ENCODE measurements at places on chromosomes 6 and 20.

DNA sequence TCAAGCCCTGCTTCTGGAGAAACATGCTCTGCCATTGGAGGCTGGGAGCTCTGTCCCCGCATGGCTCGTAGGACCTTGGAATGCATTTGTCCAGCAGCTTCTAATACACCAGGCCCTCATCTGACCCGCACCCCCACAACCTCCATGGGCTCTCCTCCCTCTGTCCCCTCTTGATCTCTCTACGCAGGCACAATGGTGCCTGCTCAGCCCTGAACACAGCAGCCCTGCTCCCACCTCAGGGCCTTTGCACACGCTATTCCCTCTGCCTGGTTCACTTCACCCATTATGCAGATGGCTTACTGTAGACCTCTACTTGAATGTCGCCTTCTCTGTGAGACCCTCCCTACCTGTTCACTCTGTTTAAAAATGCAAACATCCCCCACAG is 27.0 kb upstream of the PTGIS start:
- no peak for DNase-seq

DNA sequence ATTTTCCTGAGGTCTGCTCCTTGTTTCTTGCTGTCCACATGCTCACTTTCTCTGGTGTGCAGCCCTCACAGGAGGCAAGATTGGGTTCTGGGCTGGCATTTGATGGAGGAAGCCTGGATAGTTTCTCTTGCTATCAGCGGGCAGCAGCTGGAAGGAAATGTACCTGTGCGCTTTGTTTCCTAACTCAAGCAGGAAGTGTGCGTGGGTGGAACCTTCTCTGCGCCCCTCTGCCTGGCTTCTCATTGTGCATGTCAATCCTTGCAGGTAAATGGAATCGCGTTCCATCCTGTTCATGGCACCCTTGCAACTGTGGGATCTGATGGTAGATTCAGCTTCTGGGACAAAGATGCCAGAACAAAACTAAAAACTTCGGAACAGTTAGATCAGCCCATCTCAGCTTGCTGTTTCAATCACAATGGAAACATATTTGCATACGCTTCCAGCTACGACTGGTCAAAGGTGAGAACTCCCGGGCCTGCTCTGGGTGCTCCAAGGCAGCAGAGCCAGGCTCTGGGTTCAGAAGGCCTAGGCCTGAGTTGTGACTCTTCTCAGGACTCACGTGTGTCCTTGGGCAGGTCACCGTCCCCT is 16.8 kb upstream of the RBM38 start:
- no peak for DNase-seq

GRCh38 chr20:59903621-59904020 is 29.8 kb downstream of the SYCP2 start:
- no peak for DNase-seq

GRCh38 chr20:45044601-45045000 is 56.3 kb downstream of the KCNS1 start:
- no peak for DNase-seq

GRCh38 chr6:26021001-26021349 is 58.4 kb downstream of the TRIM38 start:
- DNase-seq = peak; percentile 46

GRCh38 chr6:10719296-10719963 is 3.4 kb upstream of the TMEM14C start:
- no peak for DNase-seq

DNA sequence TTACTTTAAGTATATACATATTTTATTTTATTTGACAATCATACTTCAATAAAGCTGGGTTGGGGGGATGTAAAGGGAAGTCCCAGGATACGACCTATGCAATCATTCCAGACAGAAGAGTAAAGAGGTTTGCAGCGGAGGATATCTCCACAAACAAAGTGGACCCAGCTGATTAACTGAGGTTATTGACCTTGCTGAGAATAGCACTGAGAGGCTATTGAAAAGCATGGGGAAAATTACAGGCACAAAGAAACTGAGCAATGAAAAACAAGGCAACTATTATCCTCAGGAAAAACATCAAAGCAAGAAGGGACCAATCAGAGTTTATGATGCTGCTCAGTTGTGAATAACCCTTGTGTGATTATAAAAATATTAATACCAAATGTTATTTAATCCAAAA is 32.6 kb downstream of the SERPINB1 start:
- DNase-seq = no peak

DNA sequence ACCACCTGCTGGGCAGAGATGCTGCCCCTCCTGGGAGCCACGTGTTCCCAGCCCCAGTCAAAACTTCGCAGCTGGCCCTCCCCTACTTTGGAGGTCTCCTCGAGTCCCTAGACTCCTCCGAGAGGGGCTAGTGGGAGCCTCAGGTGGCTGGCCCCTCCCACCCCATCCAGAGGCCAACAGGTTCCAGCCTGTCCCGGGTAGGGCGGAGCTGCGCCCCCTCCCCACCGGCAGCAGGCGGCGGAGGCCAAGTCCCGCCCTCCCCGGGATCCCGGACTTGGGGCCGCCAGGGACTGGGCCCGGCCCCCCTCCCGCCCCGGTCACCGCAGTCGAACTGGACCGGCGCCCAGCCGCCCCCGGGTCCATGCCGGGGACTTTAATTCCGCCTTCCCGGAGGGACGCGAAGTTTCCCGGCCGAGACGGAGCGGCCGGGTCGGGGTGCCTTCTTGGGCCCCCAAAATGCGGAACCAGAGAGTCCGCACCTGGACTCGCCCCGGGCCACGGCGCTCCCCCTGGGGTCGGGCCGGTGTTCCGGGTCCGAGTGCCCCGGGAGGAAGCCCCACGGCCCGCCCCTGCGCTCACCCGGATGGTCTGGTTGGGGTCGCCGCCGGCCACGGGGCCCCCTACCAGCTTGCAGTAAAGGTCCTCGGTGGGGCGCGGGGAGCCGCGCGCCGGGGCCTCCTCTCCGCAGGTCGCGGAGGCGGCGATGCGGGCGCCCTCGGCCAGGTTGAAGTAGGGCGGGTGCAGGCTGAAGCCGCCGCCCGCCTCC is 559 bp downstream of the LAMA5 start:
- no peak for DNase-seq

DNA sequence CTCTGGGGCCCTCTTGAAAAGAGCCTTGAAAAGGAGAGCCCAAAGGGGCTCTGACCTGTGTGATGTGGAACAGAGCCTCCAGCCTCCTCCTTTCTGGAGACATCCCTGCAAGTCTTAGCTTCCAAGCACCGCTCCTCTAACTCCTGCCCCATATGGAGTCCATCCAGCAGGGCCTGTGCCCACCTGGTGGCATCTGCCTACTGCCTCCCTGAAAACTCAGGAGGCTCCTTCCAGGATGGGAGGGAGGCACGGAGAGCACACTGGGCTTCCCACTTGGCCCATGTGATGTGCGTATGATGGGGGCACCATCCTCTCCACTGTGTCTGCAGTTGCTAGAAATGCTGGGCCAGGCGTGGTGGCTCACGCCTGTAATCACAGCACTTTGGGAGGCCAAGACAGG is 98.1 kb downstream of the SYNDIG1 start:
- DNase-seq = no peak

DNA sequence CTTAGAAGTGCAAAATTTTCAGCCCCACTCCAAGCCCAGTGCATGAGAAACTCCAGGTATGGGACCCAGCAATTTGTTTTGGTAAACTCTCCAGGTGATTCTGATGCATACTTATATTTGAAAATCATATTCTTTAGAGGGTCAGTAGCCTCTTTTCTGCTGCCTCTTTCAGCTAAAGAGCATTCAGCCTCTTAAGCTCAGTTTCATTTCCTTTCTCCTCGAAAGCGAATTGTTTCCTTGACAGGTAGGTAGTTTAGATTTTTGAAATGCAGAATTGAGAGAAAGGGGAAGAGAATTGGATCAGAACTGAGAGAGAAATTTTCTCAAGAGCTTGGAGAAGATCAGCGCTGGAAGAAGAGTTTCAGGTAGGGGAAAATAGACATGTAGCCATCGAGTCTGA is 995.8 kb upstream of the FLRT3 start:
- DNase-seq = no peak

- no peak for DNase-seq
These were observed 29.7 kb downstream of the IRF4 start for GRCh38 chr6:421211-421610.

DNA sequence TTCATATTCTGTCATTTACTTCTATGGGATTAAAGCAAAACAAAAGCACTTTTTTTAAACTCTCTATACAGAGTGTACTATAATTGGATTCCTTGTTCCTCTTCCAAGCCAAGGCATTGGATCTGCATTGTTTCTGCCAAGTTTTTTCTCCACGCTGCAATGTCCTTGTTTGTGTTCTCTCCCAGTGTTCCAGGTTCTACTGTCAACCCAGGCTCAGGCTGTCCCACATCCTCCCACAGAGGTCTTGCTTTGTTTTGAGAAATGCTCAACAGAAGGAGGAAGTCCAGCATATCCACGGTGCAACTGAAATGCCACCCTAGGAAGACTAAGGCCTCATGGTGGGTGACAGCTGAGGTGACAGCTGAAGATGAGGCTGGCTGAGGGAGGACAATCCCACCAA is 287.1 kb upstream of the PRDM1 start:
- DNase-seq = no peak

DNA sequence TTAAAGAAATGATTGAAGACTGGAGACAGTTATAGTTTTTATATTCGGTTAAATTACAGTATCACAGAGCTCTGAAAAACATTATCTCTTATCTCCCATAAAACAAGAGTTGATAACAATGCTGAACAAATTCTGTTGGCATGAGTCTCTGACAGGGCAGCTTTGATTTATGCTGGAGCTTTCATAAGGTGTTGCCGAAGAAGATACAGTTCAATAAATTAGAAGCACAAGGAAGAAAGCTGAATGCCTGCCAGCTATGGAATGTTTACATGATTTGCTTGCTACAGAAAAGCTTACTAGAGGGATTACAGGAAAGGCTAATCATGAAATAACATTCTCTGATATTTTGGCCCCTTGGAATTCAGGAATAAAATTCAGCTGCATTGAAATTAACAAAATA is 431.9 kb upstream of the GJE1 start:
- DNase-seq = no peak

- DNase-seq = peak; percentile 75
These were observed 9.7 kb upstream of the HSP90AB1 start for GRCh38 chr6:44237021-44237812.

- DNase-seq = no peak
These were observed 159.9 kb downstream of the ASCC3 start for GRCh38 chr6:100721256-100721655.

- DNase-seq = no peak
These were observed 44.2 kb upstream of the TOX2 start for GRCh38 chr20:43870484-43870883.

DNA sequence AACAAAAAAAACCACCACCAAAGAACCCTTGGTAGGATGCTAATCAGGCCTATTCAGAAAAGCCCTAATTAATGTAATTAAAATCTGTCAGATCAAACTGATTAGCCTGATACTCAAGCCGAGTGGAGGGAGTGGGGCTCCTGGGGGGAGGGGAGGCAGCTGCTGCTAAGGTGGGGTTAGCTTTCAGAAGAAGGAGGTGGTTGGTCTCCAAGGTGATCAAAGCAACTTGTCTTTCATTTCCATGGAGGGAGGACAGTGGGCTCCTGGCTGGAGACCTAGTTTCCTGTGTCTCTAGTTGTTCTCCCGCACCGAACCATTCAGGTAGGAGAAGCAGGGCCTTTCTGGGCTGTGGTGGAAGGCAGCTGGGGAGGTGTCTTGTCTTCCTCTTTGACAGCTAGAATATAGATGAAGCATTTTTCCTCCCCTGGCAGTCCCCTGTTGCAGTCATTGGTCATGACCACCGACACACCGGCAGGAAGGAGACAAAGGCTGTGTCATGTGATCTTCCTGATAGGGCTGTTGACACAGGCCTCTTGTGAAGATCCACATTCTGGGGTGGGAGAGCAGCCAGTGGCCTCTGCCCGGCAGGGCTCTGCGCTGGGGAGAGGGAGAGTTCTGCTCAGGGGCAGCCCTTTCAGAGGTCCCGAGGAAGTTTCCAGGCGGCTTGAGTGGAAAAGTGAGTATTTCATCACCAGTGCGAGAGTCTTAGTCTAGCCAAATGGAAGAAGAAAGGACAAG is 39.9 kb upstream of the PRDM1 start:
- DNase-seq = no peak

- DNase-seq = no peak
These were observed 122.8 kb upstream of the HSF2 start for GRCh38 chr6:122276637-122277036.

DNA sequence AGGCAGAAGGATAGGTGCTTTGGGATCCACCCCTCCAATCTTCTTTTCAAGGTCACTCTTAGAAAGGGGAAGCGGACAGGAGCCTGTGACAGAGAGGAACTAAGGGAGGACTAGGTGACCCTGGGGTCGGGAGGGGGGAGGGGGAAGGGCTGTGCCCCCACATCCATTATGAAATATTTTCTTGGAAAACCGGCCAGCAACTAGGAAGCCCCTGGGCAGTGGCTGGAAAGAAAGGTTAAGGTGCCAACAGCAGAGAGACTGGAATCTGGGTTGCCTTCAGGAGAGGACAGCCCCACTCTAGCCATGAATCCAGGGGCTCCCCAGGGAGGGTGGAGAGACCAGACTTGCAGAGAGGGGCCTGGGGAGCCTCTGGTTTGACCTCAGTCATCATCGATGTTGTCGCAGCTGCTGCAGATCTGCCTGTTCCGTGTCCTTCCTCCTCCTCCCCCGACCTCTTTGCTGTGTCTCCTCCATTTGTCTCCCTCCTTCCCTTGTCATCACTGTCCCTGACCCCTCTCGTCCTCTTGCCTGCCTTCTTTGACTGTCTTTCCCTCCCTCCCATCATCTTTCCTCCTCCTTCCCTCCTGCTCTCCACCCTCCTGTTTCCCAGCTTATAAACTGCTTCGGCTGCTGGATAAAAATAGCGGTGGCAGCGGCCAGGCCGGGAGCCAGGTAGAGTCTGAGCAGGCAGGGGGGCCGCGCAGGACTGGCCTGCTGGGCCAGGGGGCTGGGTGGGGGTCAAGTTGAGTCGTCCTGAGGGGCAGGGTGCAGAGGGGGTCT is 3.2 kb downstream of the SLC29A1 start:
- no peak for DNase-seq

DNA sequence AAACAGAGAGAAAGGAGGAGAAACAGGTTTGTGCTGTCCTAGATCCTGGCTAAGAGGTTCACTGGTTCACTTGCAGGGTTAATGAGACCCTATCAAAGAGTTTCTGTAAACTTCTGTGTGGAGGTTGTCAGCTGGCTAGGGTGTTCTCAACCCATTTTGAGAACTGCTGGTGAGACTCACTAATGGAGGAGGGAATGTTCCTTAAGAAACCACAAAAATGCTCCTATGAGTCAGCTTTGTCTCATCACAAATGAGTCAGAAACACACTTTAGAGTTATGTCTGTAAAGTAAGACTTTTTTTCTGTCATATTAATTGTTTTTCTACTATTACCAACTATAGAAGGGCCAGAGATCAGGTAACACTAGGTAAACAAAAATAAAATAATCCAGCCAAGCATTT is 884.4 kb downstream of the PHF3 start:
- no peak for DNase-seq

DNA sequence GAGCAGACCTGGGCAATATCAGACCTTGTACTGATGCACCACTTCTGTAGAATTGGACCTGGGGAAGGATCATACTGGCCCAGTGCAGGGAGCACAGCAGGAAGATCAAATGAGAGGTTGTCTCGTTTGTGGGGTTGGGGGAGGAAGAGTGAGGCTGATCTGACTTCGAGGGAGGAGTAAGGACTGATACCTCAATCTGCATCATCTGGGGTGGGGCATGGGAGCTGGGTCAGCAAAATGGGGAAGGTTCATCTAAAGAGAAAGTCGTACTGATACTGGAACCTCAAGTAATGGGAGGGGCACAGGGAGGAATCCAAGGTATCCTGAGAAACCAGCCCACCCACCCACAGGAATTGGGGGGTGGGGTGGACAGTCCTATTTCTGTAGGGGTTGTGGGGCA is 3.7 kb downstream of the RNF39 start:
- no peak for DNase-seq

GRCh38 chr6:102026649-102027048 is 633.1 kb downstream of the GRIK2 start:
- DNase-seq = no peak
